ENCODE measurements at places on chromosomes 7 and 10. TPM values are rescaled to one million over a fixed set of nuclear protein-coding genes. Genes with fewer than 3 reads are reported as not detected.

Gene ZCCHC24
- 0.90 TPM for total RNA-seq

Gene PRSS1
- not detected for total RNA-seq

GRCh38 chr7:75861636-75862035, 17.2 kb upstream of the RHBDD2 start:
- DNase-seq = no peak

- no peak for DNase-seq
These were observed 272.6 kb downstream of the ELMO1 start for GRCh38 chr7:37176079-37176478.

- peak; percentile 32 for DNase-seq
These were observed 150.5 kb upstream of the VKORC1L1 start for GRCh38 chr7:65722361-65722792.

DNA sequence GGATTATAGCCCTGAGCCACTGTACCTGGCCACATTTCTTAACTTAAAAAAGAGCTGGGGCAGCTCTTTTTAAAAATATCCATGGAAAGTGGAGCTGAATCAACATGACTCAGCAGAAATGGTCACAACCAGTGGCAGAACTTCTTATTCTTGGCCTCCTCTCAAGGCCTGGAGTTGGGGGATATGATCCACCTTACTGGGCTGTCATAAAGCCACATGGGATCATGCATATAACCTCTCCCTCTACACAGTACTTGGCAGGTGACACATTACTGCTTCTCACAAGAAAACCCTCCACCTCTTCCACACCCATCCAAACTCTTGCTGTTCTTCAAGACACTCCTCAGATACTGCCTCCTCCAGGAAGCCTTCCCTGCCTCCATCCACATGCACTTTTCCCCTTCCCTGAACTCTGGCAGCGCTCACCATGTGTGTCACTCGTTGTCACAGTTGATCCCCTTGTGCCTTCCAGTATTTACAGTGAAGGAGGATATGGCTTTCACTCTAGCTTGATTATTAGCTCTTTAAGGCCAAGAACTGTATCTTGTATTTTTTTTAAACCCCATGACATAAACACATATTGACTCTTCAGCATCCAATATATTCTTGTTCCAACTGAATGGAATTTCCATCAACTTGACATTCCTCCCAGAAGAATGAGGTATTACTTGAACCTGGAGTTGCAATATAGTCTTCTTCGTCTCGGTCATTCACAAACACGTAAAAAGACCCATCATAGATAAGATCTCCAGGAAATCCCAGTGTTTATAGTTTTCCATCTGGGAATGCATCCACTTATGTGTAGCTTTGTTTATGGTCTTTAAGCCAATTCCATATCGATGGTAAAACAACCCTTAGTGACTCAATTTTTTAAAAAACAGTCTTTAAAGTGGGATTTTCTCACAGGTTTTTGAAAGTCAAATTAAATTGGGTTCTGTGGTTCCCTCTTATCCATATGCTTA, 85.5 kb downstream of the TBXAS1 start:
- peak; percentile 8 for DNase-seq

DNA sequence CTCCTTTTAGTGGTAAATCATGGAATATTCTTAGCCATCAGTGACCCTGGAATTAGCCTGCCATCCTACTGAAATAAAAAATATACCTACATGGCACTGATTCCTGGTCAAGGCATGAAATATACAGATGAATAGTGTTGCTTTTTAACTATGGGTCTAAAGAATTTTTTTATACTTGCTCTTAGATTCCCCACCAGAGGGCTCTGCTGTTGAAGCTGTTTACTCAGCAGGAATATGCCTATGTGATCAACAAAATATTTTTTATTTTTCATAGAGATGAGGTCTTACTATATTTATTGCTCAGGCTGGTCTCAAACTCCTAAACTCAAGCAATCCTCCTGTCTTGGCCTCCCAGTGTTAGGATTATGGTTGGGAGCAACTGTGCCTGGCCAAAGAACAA, 13.5 kb downstream of the ZC3HC1 start:
- peak; percentile 5 for DNase-seq

- peak; percentile 26 for DNase-seq
These were observed 80.4 kb upstream of the MALRD1 start for GRCh38 chr10:18968159-18968558.

DNA sequence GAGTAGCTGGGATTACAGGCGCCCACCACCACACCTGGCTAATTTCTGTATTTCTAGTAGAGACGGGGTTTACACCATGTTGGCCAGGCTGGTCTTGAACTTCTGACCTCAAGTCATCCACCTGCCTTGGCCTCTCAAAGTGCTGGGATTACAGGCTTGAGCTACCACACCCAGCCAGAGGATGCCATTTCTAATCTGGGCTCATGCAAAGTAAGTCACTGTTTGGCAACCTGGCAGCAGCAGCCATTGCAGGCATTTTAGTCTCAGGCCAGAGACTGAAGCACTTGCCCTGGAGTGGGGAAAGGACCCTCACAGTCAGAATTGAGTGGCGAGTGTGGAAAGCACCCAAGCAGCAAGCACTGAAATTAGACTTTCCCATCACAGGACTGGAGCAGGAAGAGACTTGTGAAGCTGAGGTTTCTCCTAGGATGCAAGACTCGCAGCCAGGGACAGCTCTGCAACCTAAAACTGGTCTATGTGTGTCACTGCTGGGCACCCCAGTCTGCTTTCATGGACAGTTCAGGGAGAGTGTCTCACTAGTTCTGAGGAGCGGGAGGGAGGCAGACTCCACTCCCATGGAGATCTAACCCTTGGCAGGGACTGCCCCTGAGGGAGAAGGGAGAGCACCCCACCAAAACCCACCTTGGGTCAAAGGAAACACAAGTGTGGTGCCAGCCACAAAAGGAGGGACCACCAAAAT, 27.6 kb downstream of the SNX13 start:
- DNase-seq = no peak

DNA sequence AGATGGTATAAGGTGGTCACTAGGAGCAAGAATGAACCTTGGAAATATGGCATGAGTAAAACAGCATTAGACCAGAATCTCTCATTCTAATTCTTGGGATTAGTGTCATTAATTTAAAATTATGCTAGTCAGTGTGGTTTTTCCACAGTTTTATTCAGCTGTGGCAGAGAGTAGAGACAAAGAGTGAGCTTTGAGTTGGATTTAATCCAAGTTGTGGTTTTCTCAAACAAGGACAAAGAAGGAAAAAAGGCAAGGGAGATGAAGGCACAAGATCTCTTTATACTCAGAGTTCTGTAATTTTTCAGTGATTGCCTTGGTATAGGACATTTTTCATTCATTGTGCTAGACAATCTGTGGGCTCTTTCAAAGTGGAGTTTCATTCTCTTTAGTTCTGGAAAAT, 28.2 kb upstream of the AKAP9 start:
- no peak for DNase-seq

DNA sequence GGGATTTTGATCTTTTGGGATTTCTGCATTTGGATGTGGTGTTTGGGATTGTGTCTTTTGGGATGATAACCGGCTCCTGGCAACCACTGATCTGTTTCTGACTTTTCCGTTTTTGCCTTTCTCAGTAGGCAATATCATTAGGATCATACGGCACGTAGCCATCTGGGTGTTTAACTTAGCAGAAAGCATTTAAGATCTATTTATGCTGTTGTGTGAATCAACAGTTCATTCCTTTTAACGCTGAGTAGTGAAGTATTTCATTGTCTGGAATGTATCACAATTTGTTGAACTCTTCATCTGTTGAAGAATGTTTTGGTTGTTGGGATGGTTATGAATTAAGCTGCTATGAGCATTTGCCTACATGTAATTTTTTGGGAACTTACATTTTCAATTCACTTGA, 459.6 kb downstream of the SDK1 start:
- DNase-seq = no peak

- peak; percentile 32 for DNase-seq
These were observed 7.2 kb downstream of the NFE2L3 start for GRCh38 chr7:26159243-26159642.

GRCh38 chr10:86370006-86370585, 3.5 kb upstream of the GRID1 start:
- DNase-seq = no peak

- no peak for DNase-seq
These were observed 56.1 kb downstream of the ZNF783 start for GRCh38 chr7:149317986-149318672.

- no peak for DNase-seq
These were observed 99.6 kb downstream of the CARD11 start for GRCh38 chr7:2943851-2944601.

DNA sequence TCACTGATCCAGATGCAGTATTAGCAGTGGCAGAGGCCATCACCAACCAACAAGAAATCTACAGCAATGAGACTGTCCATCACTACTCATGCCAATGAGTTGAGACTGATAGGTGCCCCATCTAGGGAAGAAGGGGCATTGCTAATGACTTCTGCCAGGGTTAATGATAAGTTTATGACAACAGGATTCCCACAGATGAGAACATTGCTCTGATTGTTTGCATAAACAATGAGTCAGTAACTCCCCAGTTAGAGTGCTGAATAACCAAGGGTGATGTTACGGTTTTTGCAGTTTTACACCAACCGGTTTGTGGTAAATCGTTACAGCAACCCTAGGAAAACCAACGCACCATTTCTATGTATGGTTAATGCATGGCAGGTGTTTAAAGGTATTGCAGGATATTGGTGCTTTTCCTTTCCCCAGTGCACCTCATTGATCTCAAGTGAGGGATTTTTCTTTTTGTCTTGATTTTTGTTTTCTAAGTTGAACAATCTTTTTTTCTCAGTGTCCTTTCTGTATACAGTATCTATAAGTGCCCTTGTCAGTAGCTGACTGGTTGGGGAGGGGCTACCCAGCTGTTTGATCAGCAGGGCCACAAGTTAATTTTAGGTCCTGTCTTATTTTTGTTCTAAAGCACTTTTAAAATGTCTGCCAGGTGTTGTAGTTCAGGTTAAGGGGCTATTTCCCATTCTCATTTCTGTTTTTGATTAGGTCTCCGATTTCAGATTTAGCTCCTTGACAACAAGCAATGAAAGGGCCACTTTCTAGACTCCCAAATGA, 3.9 kb upstream of the CSGALNACT2 start:
- DNase-seq = peak; percentile 74
